ENCODE measurements at places on chromosomes 4 and X.

GRCh38 chr4:153207567-153207966 lies 3.3 kb downstream of the TRIM2 start:
- no peak for DNase-seq

- DNase-seq, result no peak
Observed at GRCh38 chr4:177448850-177449249, 6.6 kb upstream of the AGA start.

DNA sequence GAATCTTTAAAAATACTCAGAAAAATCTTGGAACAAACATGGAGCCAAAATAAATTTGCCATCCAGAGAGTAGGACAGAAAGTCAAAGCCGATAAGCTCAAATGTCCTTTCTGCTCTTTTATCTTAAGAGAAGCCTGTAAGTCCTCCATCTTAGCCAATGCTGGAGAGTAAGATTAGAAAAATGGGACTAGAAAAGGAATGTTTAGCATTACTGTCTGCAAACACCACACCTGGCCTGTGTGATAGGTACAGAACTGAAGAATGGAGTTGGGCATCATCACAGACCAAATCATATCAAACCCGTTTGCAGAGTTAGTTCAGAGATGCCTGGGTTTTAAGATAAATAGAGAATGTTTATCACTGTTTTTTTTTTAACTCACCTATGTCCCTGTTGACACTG lies 10.5 kb upstream of the SLC39A8 start:
- no peak for DNase-seq

GRCh38 chr4:86657910-86658309 lies 63.8 kb downstream of the PTPN13 start:
- no peak for DNase-seq

DNA sequence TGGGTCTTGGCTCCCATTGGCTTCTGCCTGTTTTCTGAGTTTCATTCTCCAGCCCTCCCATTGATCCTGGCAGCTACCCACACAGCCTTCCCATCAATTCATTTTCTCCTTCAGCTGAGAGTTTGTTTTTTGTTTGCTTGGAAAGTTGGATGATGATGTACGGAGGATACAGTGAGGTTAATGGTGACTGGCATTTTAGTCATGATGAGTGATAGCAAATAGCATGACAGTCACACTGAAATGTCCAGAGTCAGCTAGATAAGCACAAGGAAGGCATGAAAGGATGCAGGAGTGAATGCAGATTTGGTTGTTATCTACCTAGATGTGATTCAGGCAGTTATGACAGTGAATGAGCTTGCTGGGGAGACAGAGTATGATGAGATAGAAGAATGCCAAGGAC lies 30.6 kb upstream of the LCORL start:
- no peak for DNase-seq

GRCh38 chrX:141405853-141406492 lies 163.7 kb upstream of the SPANXC start:
- DNase-seq, result no peak

GRCh38 chr4:105594099-105595010 lies 41.9 kb downstream of the ARHGEF38 start:
- DNase-seq, result no peak

DNA sequence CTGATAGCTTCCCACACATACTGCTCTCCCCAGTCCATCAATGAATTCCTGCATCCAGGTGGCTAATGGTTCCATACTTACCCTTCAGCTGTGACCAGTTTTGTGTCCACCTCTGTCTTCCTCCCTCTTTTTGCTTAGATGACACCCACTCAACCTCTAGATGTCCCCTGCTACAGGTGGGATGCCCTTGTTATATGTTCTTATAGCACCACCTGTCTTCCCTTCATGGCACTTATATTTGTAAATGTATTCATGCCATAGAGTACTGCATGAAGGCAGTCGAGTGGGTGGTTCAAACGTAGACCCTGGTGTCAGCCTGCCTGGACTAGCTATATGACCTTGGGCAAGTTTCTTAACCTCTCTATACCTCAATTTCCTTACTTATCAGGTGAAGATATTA lies 6.5 kb upstream of the USP46 start:
- DNase-seq, result no peak

GRCh38 chrX:47143894-47144625 lies 442 bp downstream of the NDUFB11 start:
- no peak for DNase-seq

- no peak for DNase-seq
Observed at GRCh38 chr4:119053245-119053644, 82.4 kb upstream of the MYOZ2 start.

- DNase-seq, result no peak
Observed at GRCh38 chr4:6885953-6886557, 23.6 kb upstream of the TBC1D14 start.

DNA sequence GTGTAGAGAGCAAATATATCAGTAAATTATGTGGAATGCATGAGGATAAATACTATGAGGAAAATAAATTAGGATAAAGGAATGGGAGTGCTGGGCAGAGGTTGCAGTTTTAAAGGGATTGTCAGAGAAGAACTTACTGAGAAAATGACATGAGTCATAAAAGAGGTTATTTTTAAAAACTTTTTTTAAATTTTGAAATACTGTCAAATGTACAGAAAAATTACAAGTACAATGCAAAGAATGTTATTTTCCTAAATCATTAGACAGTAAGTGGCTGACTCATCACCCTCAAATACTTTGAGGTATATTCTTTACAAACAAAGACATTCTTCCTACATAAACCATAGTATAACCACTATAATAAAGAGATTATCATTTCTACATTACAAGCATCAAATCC lies 29.8 kb upstream of the H2AZ1 start:
- no peak for DNase-seq

DNA sequence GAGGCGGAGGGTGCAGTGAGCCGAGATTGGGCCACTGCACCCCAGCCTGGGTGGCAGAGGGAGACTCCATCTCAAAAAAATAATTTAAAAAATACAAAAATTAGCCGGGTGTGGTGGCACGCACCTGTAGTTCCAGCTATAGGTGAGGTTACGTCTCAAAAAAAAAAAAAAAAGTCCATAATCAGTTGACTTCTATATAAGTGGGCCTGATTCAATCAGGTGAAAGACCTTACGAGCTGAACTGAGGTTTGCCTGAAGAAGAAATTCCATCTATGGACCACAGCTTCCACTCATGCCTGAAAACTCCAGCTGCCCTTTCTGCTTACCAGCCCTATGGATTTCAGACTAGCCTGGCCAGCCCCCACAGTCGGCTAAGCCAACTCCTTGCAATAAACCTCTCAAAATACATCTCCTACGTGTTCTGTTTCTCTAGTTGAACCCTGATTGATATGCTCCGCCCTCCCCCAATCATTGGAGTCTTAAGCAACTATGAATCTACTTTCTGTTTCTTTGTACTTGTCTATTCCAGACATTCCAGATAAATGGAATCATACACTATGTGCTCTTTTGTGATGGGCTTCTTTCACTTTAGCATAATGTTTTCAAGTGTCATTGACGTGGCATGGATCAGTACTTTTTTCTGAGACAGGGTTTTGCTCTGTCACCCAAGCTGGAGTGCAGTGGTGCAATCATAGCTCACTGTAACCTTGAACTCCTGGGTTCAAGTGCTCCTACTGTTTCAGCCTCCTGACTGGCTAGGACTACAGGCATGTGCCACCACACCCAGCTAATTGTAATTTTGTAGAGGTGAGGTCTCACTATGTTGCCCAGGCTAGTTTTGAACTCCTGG lies 36.6 kb downstream of the SAT1 start:
- DNase-seq, result no peak

- no peak for DNase-seq
Observed at GRCh38 chr4:76691807-76692582, 205.9 kb downstream of the SOWAHB start.

GRCh38 chr4:107619731-107620130 lies 100.3 kb downstream of the PAPSS1 start:
- no peak for DNase-seq

GRCh38 chrX:135391734-135392133 lies 30.0 kb upstream of the SMIM10L2A start:
- no peak for DNase-seq

DNA sequence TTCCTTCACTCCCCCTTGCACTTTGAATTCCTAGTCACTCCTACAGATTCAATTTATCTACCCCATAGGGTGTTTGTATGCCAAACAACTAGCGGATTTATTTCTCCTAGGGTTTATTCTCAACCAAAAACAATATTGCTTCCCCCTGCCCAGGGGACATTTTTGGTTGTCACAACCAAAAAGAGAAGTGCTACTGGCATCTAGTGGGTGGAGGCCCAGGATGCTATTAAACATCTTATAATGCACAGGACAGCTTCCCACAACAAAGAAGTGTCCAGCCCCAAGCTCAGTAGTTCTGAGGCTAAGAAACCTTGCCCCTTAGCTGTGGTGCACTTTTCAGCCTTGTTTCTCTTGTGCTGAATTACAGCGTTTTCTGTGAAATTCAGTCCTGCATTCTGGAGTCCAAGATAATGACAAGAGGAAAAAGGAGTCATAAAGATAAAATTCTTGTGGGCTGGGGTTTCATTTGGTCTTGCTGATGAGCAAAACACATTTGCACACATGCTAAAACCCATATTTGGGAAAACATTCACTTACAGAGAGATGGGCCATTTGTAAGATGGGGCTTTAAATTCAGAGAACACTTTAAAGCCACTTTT lies 11.2 kb upstream of the SYTL4 start:
- no peak for DNase-seq

DNA sequence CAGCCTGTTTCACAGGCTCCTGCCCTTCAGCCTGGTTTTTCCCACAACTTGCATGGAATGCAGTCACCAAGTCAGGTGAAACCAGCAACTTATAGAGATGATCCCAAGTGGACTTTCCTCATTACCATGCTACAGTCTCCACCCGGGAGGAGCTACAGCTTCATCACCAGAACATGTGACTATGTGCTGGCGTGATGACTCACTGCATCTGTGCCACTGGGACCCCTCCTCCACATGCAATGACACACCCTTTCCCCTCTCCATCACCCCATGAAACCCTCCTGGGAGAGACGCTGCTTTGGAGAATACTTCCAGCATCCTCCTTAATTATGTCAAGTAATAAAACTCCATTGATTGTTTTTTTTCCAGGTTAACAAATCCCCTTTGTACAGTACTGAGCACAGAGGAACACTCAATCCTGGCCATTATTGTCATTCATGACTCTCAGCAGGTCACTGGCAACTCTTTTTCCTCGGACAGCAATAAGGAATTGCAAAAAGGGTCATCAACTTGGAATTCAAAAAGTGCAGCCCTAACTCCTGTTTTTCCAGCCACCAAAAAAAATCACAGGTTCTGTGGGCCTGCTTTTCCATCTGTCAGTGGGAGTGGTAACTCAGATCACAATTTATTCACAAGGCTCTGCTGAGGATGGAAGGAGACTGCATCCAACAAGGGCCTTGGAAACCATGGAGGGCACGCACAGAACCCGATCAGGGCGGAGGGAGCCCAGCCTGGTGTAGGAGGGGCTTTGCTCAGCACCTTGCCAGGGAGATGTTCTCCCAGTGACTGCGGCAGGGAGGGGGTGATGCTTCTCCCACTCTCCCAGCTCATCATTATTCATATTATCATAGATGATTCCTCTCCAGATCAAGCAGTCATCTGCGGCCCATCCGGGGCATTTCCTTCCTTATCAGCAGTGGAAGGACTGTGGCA lies 17.4 kb downstream of the QDPR start:
- DNase-seq, result peak; percentile 33

DNA sequence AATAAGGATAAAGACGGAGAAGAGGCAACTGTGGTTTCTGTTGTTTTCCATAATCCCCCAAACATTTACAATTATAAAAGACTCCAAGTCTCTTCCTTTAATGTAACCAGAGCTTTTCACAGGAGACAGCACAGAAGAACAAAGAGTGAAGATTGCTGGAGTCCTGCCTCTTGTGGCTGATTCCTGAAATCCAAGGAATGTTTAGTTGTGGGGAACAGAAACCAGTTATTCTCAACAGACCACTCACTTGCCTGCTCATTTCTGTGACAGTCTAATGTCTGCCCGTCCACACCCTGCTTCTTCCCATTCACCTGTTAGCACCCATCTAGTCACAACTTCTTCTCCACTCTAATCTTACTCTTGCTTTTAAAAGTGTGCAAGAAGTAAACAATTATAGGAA lies 12.1 kb downstream of the TEX13B start:
- DNase-seq, result no peak

GRCh38 chr4:14985161-14985560 lies 17.1 kb upstream of the CPEB2 start:
- no peak for DNase-seq

DNA sequence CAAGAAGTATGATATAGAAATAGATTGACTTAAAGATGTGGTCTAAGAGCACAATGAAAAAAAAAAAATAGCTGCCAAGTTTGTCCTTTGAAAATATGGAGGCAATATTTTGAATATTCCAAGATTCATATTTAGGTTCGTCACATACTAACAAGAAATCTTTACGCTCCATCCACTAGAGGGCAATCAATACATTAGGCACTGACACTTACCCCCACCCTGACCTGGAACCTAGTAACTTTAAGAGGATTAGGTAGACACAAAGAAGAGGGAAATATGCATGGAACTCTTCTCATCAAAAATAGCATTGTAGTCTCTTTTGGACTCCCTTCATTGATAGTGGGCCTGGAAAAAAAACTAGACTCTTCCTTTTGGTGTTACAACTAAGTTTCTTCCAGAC lies 1108.1 kb downstream of the PCDH19 start:
- DNase-seq, result no peak

DNA sequence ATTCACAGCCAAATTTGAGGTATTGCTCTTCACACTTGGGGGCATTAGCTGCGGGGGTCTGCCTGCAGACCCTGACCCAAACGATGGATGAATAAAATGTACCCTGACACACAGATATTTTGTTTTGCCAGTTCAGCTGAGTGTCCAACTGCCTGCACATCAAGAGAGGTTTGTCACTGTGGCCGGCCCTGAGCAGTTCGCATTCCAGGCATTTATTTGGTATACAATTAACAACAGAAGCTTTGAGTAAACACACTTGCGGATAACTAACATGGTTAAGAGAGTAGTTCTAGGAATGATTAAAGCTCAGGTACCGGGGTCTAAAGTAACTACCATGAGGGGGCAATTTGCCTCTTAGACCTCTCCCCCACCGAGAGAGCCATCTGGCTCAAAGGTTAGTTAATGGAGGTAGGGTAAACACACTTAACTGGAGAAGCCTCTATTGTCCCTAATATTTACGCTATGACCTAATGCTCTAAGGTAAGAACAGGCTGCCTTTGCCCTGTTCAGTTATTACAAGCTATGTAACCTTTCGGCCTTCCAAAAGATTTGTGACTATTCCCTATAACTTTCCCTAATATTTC lies 162.0 kb downstream of the SNCA start:
- DNase-seq, result no peak

DNA sequence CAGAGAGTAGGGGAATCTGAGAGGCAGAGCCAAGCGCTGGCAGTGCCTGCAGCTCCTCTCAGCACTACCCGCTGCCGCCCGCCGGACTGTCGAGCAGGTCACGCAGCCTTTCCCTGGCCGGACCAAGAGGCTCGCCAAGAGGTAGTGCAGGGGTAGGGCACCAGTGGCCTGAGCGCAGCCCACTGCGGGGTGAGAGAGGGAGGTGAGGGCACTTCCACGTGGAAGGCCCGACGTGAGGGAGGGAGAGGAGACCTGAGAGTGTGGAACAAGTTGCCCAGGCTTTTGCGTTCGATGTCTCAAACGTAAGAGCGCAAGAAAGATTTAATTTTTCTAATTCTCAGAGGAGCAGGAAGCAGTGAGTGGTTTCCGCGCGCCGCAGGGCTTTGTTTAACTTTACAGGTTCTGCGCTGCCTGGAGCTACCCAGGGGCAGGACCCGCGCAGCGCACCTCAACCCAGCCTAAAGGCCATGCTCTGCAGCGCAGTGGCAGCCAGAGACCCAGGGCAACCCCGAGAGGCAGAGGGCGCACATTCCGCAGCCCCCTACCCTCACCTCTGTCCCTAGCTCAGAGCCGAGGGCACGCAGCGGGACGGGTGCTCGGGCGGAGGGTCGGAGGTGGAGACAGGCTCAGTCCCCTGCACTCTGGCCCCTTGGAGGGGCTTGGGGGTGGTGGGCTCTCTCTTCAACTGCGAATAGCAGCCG lies 14.9 kb downstream of the ARHGAP36 start:
- no peak for DNase-seq

Measured in stimulated activated CD4-positive, alpha-beta T cell treated with anti-CD3 and anti-CD28 coated beads, Interleukin-15, amount 100 ng/mL, for 24 hours (primary cell).